Activated T-cell treated with anti-CD3 and anti-CD28 coated beads, Interleukin-2, amount 50 U/mL, for 72 hours (primary cell): ENCODE measurements at places on chromosomes 11 and 22. TPM values are rescaled to one million over a fixed set of nuclear protein-coding genes. Genes with fewer than 3 reads are reported as not detected.
A peak's percentile ranks its signal among the peaks of the same experiment; 100 is the strongest.

MEI1 gene
- total RNA-seq = 72.3 TPM

- peak; percentile 8 for DNase-seq
Observed at GRCh38 chr22:20777420-20778177, 3.7 kb downstream of the SERPIND1 start.

- DNase-seq = no peak
Observed at GRCh38 chr11:19263333-19263732, 22.6 kb upstream of the E2F8 start.

- no peak for DNase-seq
Observed at GRCh38 chr11:117059611-117060148, 38.5 kb downstream of the SIK3 start.

GRCh38 chr11:68223275-68223674 is 10.2 kb upstream of the KMT5B start:
- no peak for DNase-seq

RBX1 gene
- total RNA-seq = 48.2 TPM

DNA sequence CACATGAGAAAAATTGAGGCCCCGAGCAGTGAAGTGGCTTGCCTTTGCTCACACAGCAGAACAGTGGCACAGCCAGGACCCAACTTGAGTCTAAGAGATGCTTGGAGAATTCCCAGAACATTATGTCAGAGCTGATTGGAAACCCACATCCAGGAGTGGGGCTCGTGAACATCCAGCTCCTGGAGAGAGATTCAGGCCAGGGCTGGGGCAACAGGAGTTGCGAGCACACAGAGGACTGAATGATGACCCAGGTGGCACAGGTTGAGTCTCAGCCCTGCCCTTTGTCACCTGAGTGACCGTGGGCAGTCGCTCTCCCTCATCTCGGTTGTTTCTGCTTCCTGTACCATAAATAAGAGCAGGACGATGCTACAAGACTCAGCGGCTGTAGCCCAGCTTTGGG is 102.6 kb downstream of the MYO18B start:
- no peak for DNase-seq

GGTLC2 gene
- not detected for total RNA-seq
